Motor neuron (in vitro differentiated cells): ENCODE measurements at places on chromosomes 1 and 21. TPM values are rescaled to one million over a fixed set of nuclear protein-coding genes. Genes with fewer than 3 reads are reported as not detected.
A peak's percentile ranks its signal among the peaks of the same experiment; 100 is the strongest.

Gene SLFNL1
- 0.76 and 1.4 TPM in 2 replicates for total RNA-seq

Gene FCRL1
- not detected in 2 replicates for total RNA-seq

Gene PRDM15
- total RNA-seq = 3.3 and 5.5 TPM in 2 replicates

Gene PM20D1
- 0.87 and 0.95 TPM in 2 replicates for total RNA-seq

Gene CCDC28B
- 62.5 and 73.6 TPM in 2 replicates for total RNA-seq

Gene BCL10
- 27.9 and 36.9 TPM in 2 replicates for total RNA-seq

Gene TMEM61
- not detected in 2 replicates for total RNA-seq

Gene BATF3
- 3.1 and 3.3 TPM in 2 replicates for total RNA-seq

- no peak for ATAC-seq
Observed at GRCh38 chr1:223301371-223301770, 62.6 kb downstream of the SUSD4 start.

DNA sequence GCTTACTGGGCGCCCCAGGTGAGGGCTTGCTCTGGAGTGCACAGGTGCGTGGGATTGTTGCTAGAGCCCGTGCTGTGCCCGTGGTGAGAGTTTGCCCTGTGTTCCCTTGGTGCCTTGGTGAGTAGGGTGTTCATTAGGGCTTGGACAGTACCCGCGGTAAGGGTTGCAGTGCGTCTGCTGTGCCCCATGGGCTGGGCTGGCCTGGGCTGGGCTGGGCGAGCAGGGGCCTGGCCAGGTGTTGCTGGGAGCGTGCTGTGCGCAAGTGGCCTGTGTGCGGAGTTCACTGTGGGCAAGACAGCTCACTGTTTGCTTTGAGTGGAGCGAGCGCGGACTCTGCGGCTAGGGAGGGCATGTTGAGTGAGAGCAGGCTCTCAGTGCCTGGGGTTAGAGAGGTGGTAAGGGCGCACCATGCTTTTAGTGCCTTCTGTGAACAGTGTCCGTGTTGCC lies 725 bp downstream of the CR1L start:
- ATAC-seq = no peak

DNA sequence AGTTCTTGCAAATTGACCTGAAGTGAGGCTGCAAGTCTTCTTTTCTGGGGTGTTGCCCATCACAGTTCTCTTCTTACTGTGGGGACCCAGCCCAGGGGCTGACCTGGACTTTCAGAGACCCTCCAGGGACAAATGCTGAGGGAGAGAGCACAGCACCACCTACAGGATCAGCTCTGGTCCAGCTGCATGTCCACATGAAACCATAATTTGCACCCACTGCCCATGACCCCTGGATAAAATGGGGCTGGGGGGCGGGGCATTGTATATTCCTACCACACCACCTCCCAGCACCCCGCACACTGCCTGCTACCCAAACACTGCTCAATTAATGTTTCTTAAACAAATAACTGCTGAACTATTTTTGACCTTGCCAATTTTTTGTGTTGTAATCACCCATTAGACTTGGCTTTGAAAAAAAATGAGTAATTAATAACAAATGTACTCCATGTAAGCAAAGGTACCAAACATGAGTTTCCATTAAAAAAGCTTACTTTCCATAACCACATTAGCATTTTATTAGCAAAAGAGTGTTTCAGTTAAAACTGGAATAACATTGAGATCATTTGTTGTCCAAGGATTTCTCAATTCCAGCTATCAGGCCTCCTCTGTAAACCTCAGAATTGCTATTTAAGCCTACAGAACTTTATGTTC lies 168.0 kb upstream of the RAB4A start:
- no peak for ATAC-seq

GRCh38 chr1:113156368-113156767 lies 83.4 kb downstream of the LRIG2 start:
- no peak for ATAC-seq

DNA sequence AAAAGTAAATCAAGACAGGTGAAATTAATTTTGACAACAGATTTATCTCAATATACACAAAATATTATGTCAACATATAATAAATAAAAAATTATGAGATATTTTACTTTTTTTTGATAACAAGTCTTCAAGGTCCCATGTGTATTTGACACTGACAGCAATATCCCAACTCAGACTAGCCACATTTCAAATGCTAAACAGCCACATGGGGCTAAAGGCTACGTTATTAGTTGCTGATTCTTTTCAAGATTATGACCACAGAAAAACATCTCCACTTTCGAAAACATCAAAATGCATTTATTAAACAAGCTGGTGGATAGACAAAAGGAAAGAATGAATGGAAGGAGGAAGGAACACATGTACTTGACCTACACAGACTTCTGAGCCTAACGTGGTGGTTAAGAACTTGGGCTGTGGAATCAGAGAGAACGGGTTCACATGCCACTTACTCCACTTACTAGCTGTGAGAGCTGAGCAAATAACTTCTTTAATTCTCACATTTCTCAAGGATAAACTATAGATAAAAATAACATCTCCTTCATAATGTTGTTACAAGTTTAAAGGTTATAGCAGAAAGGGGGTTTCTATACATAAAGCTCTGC lies 13.4 kb downstream of the PTPN14 start:
- ATAC-seq = peak; percentile 11

DNA sequence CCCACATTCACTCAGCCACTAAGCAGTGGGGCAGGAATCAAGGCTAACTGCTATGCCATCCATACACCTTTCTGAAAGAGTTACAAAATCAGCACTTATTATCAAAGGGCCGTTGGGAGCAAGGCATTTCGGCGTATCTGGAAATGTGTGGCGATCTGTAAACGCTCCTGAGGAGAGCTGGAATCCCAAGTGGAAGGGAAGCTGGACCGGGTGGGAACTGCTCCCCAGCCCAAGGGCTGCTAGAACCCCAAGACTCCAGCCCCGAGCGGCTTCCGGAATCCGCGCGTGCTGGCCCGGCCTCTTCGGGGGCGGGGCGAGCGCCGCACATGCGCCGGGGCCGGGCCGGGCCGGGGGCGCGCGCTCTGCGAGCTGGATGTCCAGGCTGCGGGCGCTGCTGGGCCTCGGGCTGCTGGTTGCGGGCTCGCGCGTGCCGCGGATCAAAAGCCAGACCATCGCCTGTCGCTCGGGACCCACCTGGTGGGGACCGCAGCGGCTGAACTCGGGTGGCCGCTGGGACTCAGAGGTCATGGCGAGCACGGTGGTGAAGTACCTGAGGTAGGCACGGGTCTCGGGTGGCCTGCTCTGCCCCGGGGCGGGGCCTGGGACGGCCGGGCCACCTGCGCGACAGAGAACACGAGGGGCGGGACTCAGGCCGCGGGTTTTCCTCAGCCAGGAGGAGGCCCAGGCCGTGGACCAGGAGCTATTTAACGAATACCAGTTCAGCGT lies at the start of gene NAXE:
NAXE (plus strand) TSS at position 345 of the 726 bp plus-strand sequence; CDS start at position 374, 29 bp downstream.
- peak; percentile 93 for ATAC-seq

GRCh38 chr1:55480029-55480795 lies 265.0 kb upstream of the USP24 start:
- ATAC-seq = no peak

DNA sequence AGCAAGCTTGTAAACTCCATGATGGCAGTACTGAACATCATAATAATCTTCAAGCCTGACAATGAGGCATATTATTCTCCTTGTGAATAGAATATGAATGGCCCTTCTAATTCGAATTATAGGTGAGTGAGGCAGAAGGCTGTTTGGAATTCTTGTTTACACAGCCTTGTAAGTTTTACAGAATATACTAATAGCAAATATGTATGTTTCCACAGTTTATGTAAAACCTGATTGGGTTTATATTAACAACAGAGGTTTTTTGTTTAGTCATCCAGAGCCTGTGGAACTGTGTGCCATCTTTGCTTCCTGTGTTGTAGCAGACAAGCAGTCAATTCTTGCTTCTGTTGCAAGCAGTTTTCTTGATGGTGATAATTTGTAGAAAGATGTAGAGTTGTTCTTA lies 8.0 kb downstream of the OSBPL9 start:
- ATAC-seq = peak; percentile 39
